Stimulated activated CD8-positive, alpha-beta memory T cell treated with anti-CD3 and anti-CD28 coated beads, Interleukin-7, amount 100 ng/mL, for 48 hours (primary cell): ENCODE measurements at places on chromosomes 12 and 14.

GRCh38 chr12:27119797-27120196 lies 37.4 kb upstream of the C12orf71 start:
- DNase-seq: no peak

DNA sequence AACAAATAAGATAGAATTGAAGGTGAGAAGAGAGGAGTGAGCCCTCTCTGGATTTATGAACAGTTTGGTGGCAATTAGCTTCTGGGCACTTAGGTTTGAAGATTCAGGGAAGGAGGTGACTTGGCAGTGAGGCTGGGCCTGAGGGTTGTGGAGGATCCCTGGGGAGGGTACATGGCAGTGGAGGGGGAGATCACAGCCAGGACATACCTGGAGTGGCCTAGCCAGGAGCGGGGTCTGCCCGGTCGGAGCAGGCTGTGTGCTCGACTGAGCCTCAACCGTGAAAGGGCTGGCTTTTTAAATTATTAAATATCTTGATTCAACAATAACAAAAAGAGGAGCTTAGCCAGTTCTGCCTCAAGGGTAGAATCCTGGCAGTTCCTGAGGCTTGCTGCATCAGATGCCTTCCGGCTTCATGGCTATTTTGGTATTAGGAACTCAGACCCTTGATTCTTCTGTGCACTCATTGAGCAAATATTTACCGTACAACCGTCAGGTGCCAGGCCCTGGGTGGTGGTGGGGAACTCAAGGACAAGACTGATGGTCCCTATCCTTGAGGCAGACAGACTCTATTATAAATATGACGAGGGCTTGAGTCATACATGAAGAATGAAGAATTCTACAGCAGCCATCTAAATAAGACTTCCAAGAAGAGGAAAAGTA lies 73.4 kb downstream of the SPTB start:
- no peak for DNase-seq

DNA sequence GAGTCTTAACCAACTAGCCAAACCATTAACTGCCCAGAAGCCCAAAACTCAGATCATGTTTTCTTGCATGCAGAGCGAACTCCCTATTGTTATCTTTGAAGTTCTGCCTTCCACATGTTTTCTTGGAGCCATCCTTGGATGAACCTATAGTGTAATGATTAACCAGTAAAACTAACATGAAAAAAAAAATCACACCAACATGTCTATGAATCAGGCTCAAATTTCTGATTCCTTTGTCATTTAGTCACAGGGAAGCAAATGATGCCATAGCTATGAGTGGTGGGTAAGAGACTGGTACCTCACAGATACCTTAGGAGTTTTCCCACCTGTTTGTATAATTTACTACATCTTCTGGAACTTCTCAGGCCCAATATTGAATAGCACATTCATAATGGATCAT lies 70.7 kb downstream of the PTPRO start:
- DNase-seq: no peak

- no peak for DNase-seq
These were observed 13.4 kb downstream of the SMUG1 start for GRCh38 chr12:54175200-54175963.

GRCh38 chr12:132430838-132431774 lies 58.8 kb upstream of the FBRSL1 start:
- no peak for DNase-seq

GRCh38 chr14:51328064-51328771 lies 88.2 kb downstream of the TMX1 start:
- no peak for DNase-seq

GRCh38 chr14:94670692-94671285 lies 58.6 kb downstream of the SERPINA3 start:
- DNase-seq: no peak

DNA sequence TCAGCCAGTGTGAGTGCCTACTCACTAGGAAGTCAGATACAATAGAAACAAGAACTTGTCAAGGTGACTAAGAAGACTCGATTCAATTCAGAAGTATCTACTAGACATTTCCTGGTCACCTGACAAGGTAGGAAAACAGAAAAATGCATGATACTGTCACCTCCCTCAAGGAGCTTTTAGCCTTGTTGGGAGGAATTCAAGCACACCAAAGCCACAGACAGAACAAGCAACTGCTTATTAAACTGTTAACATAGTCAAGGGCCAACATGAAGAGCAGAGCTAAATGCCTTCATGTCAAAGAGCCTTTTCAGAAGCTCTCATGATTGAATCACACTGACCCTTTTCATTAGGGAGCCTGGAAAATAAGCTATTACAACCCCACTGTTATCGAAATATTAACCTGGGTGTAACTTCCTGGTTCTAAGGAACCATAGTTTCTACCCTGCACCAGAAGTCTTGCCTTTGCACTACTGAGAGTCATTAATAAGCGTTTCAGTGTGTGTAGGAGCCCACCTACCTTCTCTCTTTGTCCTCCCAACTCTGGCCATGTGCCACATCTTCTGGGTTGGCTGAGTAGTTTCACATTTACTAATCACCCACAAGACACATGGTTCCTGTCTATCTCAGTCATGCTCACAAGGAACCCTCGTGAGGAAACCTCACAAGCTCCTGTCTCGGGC lies 31.0 kb upstream of the LGALS3 start:
- DNase-seq: no peak

DNA sequence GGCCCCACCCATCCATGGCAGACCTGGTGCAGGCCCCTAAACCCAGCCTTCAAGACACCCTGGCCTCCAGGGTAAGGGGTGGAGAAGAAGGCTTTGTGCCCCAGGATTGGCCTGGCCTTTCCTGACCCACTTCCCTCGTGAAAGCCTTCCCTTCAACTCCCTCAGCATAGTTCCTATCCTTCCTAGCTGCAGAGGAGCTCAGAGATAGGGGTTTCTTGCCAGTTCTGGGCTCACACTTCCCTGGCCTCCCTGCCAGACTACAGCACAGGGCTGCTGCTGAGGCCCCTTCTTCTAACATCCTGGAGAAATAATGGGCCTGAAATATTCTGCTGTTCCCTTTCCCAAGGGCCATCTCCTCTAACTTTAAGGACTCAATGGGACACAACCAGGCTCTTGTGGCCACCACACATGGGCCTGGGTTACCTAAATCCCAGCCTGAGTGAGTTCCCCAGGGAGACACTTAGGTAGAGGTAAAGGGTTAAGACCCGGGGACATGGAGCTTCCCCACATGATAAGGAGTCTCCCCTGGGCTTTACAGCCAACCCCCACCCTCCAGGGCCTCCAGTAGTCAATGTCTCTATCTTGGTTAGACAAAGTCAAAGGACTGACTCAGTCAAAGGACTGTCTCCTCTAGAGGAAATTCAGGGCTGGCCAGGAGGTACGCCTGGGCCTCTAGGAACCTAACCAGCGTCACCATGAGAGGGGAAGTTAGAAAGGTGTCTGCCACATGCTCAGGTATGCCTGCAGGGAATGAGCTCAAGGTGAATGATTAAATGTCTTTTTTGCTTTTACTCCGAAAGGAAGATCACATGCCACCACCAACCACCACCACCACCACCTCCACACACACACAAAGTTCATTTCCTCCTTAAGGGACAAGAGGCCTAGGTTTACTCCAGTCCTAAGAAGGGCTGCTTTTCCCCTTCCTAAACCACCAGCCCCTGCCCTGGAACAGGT lies 7.1 kb downstream of the ZFP36L1 start:
- DNase-seq: no peak

- no peak for DNase-seq
These were observed 171.1 kb upstream of the PRMT8 start for GRCh38 chr12:3319723-3320492.

GRCh38 chr12:127628645-127629044 lies 638.3 kb upstream of the TMEM132C start:
- DNase-seq: no peak

GRCh38 chr12:119227292-119227691 lies 48.6 kb downstream of the HSPB8 start:
- no peak for DNase-seq

- DNase-seq: peak; percentile 69
These were observed 14.7 kb upstream of the ZNF385A start for GRCh38 chr12:54398995-54399793.

DNA sequence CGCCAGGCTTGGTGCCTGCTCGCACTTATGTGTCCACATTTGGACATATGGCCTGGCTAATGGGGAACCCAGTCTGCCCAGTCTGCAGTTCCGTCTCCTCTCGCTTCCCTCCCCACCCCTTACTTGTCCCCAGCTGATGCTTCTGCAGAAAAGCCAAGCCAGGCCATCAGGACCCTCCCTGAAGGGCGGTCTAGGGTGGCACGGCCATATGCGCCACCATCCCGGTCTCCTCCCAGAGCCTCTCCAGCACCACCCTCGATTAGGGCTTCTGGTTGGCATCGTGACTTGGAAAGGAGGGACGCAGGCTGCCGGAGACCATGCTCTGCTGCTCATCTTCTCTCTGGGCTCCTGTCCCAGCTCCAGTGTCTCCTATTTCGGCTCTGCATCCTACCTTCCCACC lies 54.6 kb downstream of the CALM1 start:
- no peak for DNase-seq

GRCh38 chr12:1517007-1517406 lies 77.4 kb downstream of the FBXL14 start:
- no peak for DNase-seq

- DNase-seq: no peak
These were observed 20.4 kb upstream of the FOS start for GRCh38 chr14:75258079-75258802.

- no peak for DNase-seq
These were observed 59.9 kb downstream of the HCAR2 start for GRCh38 chr12:122643207-122643805.
